ENCODE measurements at places on chromosomes 5 and 9.

DNA sequence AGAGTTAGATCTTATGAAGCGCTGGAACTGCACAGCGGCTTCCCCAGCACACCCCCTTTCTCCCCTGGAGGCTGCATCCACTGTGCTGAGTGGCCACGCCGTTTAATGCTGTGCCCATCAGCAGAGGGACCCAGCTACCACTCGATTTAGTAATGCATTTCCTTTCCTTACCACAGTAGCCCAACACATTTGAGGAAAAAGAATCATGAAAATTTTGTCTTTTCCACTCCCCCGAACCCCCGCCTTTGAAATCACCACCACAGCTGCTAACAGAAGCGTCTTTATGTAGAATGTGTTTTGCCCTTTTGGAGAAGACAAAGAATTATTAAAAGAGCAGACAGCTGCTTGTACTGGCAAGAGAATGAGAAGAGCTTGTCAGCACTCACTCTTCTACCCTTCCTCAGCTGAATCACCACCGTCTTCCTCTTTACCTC, 73.2 kb downstream of the ACER2 start:
- no peak for DNase-seq

DNA sequence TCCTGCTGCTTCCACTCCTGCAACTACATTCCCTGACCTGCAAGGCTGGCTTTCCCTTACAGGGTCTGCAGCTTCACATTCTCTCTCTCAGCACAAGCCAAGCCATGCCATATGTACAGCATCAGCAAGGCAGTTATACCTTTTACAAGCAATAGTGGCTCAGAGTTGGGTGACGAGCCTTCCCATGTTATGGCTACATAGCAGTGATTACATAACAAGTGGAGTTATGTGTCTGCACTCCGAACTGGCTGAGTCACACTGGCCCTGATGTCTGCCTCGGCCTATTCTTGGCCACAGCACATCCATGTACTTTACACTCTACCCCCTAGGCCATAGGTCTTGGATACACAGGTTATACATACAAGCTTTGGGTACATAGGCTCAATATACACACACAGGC, 52.0 kb upstream of the SNCAIP start:
- DNase-seq, result peak; percentile 64

DNA sequence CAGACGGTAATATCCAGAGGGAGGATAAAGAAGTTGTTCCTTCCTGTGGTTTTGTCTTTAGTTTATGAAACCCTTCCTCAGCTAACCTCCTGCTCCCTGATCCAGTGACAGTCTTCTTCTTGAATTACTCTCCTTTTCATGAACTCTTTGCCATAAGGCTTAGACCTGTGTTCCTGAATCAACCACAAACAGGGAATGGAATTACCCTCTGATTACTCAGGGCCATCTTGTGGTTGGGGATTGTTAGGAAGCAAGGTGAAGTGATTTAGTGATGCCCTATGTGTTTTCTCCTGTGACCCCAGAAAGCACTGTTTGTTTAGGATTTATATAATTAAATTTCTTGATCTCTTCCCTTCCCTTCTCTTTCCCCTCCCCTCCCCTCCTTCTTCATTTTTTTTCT, 409.1 kb downstream of the TAF11L14 start:
- no peak for DNase-seq

DNA sequence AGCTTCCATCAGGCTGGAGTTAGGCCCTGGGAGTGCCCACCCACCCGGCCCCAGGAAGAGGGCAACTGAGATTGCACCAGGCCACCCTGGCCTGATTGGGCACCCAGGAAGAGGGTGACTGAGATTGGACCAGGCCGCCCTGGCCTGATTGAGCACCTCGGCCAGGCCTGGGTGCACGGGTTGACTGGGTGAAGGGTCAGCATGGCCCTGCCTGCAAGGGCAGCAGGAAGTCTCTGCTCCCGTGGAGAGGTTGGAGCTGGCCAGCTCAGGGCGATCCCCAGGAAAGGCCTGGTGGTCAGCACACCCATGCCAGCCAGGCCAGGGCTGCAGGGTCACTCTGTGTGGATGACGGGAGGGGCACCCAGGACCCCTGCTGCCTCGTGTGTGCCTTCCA, 11.8 kb downstream of the ADAMTSL2 start:
- DNase-seq, result no peak

- DNase-seq, result no peak
These were observed 92.4 kb upstream of the LIFR start for GRCh38 chr5:38648703-38649291.

DNA sequence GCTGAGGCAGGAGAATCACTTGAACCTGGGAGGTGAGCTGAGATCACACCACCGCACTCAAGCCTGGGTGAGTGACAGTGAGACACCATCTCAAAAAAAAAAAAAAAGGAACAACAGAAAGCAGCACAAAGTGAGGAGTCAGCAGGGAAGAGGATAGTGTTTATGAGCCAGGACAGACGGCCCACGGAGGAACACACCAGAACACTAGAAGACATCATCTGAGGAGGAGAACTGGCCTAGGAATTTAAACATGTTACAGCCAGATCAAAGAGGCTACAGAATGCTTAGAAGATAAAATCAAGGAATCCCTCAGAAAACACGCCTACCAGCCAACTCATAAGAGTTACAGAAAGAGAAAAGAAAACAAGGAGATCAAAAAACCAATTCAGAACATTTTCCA, 12.2 kb downstream of the UBAC1 start:
- no peak for DNase-seq

GRCh38 chr9:127950513-127951289, 13.0 kb upstream of the DPM2 start:
- DNase-seq, result no peak

DNA sequence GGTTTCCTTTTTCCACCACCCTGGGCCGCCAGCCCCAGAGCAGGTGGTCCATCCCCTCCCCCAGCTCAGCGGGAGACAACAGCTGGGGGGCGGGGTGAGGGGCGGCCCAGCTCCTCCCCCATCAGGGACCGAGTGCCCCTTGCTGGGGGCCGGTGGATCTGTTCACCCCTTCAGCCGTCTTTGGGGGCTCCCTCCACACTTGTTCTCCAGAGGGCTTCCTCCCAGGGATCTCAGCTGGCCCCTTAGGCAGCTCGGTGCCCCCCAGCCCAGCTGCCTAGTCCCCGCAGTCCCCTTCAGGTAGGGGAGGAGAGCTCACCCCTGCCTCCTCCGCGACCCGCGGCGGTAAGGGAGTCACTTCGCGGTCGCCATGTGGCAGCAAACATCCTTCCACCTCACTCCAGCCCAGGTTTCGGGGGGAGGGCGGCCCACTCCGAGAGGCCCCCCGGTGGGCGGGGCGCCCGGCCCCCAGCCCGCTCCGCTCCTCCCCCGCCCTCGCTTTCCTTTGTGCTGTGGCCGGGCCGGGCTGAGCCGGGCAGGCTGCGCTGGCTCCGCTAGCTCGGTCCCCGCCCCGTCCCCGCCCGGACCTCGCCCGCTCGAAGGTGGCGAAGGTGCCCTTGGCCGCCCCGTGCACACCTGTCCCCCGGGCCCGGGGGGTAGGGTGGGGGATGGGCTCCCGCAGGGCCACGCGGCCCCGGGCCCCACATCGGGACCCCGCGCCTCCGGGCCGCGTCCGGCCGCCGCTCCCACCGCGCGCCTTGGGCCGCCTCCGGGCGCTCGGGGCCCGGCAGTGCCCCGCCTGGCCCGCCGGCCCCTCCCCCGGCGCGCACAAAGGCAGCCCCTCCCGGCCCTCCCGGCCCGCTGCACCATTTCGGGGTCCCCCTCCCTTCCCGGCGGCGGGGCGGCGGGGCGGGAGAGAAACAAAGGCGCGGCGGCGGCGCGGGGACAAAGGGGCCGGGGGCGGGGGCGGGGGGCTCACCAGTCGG, 683 bp downstream of the DBN1 start:
- DNase-seq, result no peak

DNA sequence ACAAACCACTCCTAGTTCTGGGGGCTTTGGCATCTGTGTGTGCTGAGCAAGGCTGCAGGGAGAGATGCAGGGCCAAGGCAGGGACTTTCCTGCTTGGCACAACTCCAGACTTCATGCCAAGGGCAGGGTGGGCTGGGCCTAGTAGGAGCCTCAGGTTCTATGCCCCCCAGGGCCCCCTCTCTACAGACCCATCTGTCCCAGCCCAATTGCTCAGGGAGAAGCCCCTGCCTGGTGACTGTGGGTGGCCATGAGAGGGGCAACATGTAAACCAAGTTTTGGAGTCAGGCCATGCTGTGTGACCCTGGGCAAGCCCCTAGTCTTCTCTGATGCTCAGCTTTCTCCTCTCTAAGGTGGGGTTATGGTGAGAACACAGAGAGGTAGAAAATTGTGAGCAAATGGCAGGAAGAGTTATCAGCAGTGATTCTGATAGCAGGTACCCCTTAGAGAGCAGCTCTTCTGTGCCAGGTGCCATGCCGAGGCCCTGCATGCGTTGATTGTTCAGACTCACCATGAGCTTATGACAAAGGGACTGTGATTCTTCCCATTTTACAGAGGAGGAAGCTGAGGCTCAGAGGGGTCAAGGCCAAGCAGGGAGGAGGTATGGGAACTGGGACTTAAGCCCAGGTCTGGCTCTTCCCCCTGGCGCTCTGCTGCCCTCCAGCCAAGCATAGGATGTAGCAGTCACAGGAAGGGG, 5.2 kb downstream of the OLFML2A start:
- no peak for DNase-seq

- peak; percentile 64 for DNase-seq
These were observed 190.3 kb downstream of the SYK start for GRCh38 chr9:90991953-90992352.

- no peak for DNase-seq
These were observed 65.6 kb upstream of the CNOT6 start for GRCh38 chr5:180428598-180428997.

Measured in fibroblast of skin of right quadriceps (primary cell).